ENCODE measurements at places on chromosomes 7 and 10. TPM values are rescaled to one million over a fixed set of nuclear protein-coding genes. Genes with fewer than 3 reads are reported as not detected.

GRCh38 chr10:75793848-75794247 lies 362.4 kb downstream of the LRMDA start:
- ATAC-seq, result no peak

DNA sequence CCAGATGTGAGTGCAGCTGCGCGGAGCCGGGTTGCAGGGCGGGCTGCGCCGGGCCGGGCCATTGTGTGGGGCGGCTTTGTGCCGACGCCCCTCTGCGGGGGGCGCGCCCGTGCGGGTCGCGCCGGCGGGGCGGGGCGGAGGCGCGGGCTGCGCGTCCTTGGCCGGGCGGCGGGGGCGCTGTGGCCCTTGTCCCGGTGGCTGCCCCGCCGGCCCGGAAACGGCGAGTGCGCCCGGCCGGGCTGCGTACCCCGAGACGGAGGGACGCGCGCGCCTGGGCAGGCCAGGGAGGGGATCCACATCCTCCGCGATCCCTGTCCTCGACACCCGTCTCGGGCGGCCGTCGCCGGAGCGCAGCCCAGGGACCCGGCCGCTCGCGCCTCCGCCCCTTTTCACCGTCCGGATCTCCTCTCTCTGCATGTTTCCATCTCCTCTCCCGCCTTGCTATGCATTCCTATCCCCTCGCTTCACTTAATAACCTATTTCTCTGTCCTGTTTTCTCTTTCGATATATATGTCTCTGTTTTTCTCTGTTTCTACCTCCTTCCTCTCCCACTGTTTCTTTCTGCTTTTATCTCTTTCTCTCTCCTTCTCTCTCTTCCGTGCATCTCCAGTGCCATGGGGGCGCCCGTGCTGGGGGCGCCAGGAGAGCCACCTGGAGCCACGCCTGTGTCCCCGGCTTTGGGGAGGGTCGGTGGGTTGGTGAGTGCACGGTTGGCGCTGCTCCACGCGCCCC lies 765 bp downstream of the PFKFB3 start:
- ATAC-seq, result peak; percentile 54

- ATAC-seq, result no peak
Observed at GRCh38 chr7:98855610-98856422, 14.0 kb downstream of the TMEM130 start.

- ATAC-seq, result no peak
Observed at GRCh38 chr10:52135101-52135500, 179.0 kb upstream of the DKK1 start.

- no peak for ATAC-seq
Observed at GRCh38 chr10:71527135-71527534, 130.4 kb downstream of the CDH23 start.

- ATAC-seq, result no peak
Observed at GRCh38 chr7:100571829-100572116, 1.9 kb downstream of the SAP25 start.

DNA sequence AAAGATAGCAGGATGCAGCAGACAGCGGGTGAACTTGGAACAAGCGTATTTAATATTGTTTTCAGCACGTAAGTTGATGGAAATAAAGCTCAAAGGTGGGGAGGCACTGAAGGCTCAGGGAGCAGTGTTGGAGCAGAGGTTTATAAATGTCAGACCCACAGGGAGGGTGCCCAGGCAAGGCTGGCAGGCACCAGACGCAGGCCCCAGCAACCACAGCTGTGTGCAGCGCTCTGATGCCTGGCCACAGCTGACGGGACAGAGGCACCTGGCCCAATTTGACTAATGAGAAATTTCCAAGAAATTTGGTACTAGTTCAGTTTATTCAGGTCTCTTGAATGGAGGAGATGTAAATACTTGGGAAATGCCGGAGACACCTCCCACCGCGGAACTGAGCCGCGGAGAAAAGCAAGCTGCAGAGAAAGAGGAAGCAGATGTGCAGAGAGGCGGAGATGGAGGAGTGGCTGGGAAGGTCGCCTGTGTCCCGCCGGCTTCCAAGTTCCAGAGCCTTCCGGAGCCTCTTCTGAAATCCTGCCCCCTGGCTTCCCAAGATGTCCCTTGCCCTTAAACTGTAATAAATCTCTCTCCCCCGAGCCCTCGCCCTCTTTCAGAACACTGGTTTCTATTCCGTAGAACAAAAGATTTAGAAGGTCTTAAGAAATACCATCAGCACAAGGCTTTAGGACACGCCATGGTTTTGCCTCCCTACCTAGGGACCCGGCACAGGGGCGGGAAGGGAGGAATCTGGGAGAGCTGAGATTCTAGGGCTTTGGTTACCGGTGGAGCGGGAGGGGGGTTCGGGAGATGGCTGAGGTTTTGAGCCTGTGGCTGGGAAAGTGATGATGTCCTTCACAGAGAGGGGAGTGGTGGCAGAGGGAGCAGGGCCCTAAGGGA lies 38.4 kb upstream of the PLXNA4 start:
- no peak for ATAC-seq

DNA sequence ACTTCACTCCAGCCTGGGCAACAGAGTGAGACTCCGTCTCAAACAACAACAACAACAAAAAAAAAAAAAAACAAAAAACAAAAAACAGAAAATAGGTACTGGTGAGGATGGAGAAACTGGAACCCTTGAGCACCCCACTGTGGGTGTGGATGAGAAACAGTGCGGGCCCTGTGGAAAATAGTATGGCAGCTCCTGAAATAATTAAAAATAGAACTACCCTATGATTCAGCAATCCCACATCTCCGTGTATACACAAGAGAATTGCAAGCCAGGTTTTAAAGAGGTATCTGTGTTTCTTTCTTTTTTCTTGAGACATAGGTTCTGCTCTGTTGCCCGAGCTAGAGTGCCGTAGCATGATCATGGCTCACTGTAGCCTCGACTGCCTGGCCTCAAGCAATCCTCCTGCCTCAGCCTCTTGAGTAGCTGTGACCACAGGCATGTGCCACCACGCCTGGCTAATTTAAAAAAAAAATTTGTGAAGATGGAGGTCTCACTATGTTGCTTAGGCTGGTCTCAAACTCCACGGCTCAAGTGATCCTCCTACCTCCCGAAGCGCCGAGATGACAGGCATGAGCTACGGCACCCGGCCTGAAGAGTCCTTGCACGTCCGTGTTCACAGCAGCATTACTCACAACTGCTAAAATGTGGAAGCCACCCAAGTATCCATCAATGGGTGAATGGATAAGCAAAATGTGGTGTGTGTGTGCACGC lies 39.5 kb downstream of the EBF3 start:
- no peak for ATAC-seq

DNA sequence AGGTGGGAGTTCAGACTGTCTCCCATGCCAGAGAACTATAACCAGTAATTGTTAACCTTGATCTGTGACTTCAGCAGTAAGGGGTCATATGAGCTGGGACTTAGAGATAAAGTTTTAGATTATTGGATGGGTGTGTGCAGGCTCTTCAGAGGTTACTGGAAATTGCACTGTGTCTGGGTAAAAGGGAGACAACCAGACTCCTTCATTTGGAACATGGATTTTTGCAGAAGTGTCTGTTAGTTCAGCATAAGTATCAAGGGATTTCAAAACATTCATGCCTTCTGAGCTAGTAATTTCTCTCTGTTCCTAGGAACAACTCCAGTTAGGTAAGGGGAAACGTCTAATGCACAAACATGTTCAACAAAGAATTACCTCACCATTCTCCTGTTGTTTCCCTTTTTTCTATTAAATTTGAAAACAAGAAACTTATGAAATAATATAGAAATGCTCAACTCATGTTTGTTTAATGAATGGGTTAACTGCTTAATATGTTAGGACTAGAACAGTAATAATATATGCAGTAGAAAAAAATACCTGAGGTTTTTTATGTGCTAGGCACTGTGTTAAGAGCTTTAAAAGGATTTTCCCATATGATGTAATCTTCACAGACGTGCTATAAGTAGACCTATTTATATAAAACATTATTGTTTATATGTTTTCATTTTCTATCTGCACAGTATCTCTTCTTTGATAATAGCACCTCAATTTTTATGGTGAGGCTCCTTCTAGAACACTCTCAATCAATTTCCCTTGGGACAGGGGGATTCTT lies 233.0 kb downstream of the CACNA2D1 start:
- peak; percentile 53 for ATAC-seq

- no peak for ATAC-seq
Observed at GRCh38 chr7:67505449-67505848, 508.8 kb downstream of the TYW1 start.

- ATAC-seq, result no peak
Observed at GRCh38 chr10:35650894-35651293, 8.8 kb upstream of the FZD8 start.

DNA sequence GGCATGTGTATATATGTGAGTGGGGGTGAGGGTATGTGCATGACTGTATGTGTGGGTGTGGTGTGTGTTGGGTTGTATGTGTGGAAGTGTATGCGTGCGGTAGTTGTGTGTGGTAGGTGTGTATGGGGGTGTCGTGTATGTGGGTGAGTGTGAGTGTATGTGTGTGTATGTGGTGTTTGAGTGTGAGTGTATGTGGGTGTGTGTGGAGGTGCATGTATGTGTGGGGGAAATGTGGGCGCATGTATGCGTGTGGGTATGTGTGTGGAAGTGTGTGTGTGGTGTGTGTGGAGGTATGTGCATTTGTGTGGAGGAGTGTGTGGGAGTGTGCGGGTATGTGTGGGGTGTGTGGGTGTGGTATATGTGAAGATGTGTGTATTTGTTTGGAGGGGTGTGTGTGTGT lies 269.5 kb downstream of the GPR158 start:
- ATAC-seq, result no peak

DNA sequence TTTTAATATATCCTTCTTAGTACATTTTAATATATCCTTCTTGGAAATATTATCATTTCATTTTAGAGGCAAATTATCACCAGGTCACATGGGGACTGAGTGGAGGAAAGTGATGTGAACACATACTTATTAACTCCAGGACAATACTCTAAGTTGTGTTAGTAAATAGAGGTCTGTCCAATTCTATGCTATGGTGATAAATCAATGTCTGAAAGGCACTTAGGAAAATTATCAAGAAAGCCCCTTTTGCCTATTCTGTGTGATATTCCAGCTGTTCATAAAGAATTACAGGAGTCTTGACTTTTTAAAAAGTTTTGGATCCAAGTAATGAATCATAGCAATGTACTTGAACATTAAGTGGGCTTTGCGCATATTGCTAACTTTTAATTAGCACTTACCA lies 88.5 kb downstream of the THSD7A start:
- no peak for ATAC-seq

GRCh38 chr7:74417419-74417971 lies 36.2 kb upstream of the GTF2IRD1 start:
- peak; percentile 87 for ATAC-seq

DNA sequence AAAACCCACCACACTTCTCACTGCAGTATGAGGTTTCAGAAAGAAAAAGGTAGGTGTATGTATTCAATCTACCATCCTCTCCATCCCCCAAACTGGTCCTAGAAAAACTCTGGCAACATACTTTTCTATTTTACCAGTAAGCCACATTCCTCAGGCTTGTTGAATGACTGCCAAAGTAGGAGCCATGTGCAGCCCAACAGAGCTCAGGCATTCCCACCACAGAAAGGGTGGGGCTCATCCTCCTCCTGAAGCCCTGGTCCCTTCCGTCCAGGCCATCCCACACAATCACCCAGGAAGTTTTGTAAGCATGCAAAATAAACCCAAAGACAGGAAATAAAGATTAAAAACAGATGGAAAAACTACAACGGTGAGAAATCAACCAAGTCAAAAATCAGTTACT lies 57.2 kb downstream of the MAD1L1 start:
- peak; percentile 82 for ATAC-seq

- no peak for ATAC-seq
Observed at GRCh38 chr7:960269-960871, 5.9 kb upstream of the ADAP1 start.

NEURL1 gene
- total RNA-seq, result 0.19 TPM

ZC3HAV1 gene
- total RNA-seq, result 25.8 TPM

CSGALNACT2 gene
- 28.4 TPM for total RNA-seq

RHOBTB1 gene
- total RNA-seq, result 15.5 TPM
